ENCODE measurements at places on chromosomes 4 and X.

- DNase-seq = peak; percentile 60
Observed at GRCh38 chr4:86013621-86014020, 346.2 kb downstream of the MAPK10 start.

DNA sequence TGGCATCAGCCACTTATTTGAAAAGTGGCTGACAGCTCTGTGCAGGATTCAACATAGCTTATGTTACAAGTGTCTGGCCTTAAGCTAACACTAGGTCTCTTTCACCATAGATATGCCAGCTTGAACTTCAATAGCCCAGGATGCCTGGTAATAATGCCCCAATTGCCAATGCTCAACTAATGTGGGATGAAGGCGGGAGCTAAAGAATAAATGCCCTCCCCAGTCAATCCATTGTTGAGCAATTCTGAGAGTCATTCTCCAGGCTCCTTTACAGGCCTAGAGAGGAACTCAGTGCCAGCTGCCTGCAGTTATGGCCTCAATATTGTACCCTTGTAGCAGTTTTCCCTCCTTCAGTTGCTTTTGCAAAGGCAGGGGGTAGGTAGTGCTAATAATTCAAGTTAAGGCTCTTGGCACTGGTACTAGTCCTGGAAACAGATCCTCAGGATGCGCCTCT is 460.2 kb downstream of the GABRG1 start:
- no peak for DNase-seq

DNA sequence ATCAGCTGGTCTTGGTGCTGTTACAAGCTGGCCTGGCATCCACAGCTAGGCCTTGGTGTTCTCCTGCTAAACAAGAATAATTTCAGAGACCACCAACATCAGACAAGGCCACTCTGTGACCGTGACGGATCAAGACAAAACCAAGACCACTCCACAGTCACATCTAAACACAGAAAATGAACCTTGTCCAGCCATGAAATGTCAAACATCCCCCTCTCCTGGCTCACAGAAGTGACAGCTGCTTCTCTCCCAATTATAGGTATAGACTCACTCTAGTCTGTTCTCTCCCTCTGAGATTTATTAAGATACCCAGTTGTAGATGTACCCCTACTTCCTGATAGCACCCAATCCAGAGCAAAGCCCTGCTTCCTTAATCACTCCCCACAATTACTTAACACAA is 40.4 kb downstream of the EFHC2 start:
- no peak for DNase-seq

DNA sequence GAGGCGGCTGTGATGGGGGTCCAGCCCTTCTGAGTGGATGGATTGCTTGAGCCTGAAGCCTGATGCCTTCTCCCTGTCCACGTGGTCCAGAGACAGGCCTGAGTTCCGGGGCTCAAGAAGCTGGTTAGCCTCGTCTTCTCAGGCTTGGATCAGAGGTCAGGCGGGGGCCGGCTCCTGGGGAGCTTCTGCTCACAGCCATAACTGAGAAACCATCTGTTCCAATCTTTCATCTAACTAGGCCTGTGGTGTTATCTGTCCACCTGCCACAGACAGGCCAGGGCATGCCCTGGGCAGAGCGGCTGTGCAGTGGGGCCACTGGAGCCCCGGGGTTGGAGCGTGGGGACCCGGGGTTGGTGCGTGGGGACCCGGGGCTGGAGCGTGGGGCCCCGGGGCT is 63.1 kb downstream of the SORCS2 start:
- DNase-seq = no peak

DNA sequence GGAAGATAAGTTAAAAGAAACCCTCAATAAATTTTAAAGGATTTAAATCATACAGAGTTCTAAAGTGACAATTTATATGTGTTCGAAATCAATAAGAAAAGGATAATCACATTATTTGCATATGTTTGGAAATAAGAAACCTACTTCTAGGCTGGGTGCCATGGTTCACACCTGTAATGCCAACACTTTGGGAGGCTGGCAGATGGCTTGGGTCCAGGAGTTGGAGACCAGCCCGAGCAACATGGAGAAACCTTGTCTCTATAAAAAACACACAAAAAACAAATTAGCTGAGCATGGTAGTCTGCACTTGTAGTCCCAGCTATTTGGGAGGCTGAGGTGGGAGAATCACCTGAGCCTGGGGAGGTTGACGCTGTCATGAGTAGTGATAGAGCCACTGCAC is 8.1 kb upstream of the SAP30 start:
- no peak for DNase-seq

GRCh38 chr4:40745285-40745984 is 4.3 kb upstream of the NSUN7 start:
- peak; percentile 34 for DNase-seq

DNA sequence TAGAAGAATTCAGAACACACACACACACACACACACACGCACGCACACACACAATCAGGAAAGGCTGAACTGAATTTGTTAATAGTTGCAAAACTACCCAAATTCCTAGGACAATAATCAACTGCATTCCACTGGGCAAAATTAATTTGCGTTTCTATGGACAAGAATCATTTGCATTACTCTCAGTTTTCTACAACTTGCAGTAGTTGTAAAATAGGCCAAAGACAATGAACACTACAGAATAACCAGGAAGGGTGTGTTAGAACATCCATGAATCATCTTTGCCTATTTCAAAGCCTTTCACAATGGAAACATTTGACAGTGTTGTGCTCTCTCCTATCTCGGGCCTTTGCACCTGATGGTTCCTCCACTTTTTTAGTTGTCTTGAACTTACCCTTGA is 77.1 kb upstream of the IGFBP7 start:
- peak; percentile 14 for DNase-seq

- peak; percentile 35 for DNase-seq
Observed at GRCh38 chr4:186651624-186652023, 72.0 kb downstream of the FAT1 start.

DNA sequence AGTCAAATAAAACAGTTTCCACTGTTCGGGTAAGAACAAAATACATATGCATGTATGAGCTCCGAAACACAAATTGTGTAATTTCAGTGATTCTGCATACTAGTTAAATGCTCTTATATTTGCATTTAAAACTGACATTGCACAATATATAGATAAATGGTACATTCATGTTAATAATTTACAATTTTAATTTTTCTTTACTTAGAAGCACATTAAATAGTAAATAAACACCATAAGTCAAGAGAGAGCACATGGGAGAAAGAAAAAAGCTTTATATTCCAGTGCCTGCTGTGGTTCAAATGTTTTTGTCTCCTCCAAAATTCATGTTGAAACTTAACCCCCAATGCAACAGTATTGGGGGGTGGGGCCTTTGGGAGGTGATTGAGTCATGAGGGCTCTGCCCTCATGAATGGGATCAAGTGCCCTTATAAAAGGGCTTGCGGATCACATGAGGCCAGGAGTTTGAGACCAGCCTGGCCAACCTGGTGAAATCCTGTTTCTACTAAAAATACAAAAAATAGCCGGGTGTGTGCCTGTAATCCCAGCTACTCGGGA is 322.9 kb downstream of the BCOR start:
- no peak for DNase-seq

- DNase-seq = no peak
Observed at GRCh38 chrX:2658585-2659292, 32.4 kb upstream of the CD99 start.

GRCh38 chr4:25567253-25567652 is 88.4 kb upstream of the SLC34A2 start:
- DNase-seq = no peak

- DNase-seq = no peak
Observed at GRCh38 chr4:110371016-110371770, 104.8 kb upstream of the ENPEP start.

GRCh38 chr4:107913283-107913899 is 18.0 kb upstream of the CYP2U1 start:
- DNase-seq = peak; percentile 71

- no peak for DNase-seq
Observed at GRCh38 chr4:134552063-134552462, 350.5 kb upstream of the PABPC4L start.

DNA sequence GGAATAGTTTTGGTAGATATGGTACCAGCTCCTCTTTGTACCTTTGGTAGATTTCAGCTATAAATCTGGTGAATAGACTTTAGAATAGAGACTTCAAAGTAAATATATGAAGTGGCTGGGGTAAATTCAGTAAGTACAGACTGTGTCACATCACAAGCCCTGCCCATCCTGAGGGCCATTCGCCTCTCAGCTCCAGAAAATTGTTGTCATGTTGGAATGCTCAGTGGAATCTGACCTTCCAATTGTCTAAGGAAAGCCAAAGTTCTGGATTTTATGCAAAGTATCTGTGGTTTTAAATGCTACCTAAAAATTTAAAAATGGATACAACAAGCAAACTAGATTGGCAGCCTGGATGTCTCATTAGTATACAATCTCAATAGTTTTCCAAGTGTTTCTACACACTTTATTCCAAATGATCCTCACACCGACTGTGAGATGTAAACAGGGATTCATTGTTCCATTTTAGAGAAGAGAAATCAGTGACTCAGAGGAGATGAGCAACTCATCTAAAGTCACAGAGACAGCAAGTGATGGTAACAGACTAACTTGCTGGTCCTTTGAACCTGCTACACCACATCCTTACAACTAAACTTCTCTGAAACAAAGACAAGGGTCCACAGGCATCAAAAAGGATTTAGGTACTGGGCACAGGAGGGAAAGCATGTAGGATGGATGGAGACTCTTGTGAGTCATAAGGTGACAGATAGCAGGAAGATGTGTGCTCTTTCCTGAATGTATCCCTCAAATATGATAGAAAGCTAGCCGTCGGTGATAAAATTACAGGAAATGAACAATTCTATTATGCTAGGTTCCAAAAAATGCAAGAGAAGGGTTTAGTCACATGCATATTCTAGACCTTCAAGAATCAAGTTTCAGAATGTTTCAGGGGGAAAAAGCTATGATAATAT is 127.3 kb downstream of the ATP10D start:
- DNase-seq = peak; percentile 42

- no peak for DNase-seq
Observed at GRCh38 chr4:163815776-163816175, 321.3 kb downstream of the TMA16 start.

DNA sequence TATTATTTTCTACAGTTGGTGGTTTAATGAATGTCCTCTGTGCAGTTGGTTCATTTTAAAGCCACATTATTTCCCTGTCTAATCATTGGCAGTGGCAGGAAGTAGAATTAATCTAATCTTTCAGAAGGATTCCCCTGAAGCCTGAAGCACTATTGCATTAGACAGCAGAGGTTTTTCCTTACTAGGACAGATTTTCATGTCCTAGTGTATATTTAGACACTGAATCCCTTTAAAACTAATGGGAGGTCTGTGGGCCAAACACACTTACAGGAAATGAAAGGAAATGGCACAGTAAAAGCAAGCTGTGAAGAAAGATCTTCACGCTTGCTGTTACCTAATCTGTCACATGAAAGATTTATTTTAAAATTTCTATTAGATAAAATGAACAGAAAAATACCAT is 165.2 kb downstream of the SLC39A8 start:
- no peak for DNase-seq

GRCh38 chrX:19152762-19153161 is 30.5 kb upstream of the ADGRG2 start:
- peak; percentile 11 for DNase-seq

- DNase-seq = peak; percentile 0
Observed at GRCh38 chrX:5113128-5113527, 1115.5 kb downstream of the NLGN4X start.

DNA sequence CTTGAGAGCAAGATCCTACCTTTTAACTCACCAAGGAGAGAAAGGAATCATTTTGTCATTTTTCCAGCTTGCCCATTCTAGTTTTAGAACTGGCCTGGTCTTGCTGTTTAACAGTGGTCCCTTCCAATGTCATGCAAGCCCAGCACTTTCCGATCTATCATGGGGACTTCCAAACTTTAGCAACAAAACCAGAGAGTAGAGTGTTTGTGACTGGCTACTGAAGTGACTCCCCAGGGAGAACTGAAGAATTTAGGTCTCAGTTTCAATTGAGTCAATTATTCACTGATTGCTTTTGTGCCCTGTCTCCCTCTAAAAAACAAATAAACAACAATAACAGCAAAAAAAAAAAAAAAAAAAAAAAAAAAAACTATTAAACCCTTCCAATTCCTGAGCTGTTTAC is 108.3 kb downstream of the LHFPL1 start:
- DNase-seq = no peak

- no peak for DNase-seq
Observed at GRCh38 chr4:134754301-134755019, 552.9 kb upstream of the PABPC4L start.

DNA sequence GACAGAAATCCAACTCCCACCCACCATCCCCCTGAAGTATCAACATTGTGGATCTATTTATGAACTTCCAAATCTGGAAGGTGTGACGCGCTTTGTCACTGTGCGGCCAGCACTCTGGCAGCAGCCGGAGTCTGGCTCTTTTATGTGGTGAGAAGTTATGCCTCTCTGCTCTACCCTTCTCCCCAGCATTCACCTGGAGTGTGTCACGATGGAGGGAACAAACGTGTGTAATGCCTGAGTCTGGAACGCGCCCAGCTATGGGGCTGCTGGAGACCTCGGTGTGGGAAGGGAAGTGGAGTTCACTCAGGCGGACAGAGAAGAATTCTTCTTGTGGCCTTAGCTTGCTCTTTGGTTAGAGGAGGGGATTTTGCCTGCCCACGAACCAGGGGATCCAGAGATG is 222.1 kb upstream of the RPL34 start:
- no peak for DNase-seq

- no peak for DNase-seq
Observed at GRCh38 chr4:73836373-73837279, at the start of gene CXCL6. TSS of gene CXCL6 (plus strand) at chr4:73836678. CDS start at chr4:73836751, 73 bp downstream.

DNA sequence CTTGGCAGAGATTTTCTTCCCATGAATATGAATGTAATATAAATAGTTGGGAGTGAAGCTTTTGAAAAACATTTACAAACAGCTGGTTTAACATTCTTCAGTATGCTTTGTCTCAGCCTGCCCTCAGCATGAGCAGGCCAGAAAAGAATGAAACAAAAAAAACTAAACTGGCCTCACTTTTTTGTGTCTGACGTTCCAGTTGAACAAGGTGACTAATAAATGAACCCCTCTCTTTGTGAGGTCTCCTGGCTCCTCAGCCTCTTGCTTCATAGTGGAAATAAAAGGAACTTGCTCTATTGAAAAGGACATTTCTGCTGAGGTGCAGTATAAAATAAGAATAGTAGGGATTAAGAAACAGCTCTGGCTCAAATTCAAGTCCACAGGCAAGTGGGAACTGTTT is 9.4 kb downstream of the CHST7 start:
- peak; percentile 88 for DNase-seq

DNA sequence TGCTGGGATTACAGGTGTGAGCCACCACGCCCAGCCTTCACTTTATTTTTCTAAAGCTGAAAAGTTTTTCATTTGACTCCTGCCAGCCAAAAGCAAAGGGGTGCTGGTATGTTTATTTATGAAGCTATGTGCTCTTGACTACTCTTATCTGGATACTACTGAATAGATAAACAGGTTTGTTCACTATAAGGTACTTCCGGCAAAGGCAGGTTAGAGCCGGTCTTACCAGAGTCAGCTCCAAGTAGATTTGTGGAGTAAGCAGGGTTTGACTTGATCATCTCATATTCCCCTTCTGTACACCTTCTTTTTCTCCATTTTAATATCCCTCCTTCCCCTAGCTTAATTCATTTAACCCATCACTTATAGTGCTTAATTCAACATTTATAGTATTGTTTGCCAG is 175.4 kb upstream of the MBNL3 start:
- no peak for DNase-seq

- no peak for DNase-seq
Observed at GRCh38 chr4:8229331-8229975, 30.4 kb downstream of the SH3TC1 start.

- no peak for DNase-seq
Observed at GRCh38 chr4:123408471-123409084, 12.0 kb downstream of the SPRY1 start.

GRCh38 chr4:26670903-26671537 is 87.1 kb downstream of the TBC1D19 start:
- no peak for DNase-seq

- peak; percentile 72 for DNase-seq
Observed at GRCh38 chr4:40992472-40993295, 221.7 kb downstream of the APBB2 start.

Measured in fibroblast of skin of scalp (primary cell).